WTC11 (cell line): ENCODE measurements at places on chromosomes 11 and 22.

DNA sequence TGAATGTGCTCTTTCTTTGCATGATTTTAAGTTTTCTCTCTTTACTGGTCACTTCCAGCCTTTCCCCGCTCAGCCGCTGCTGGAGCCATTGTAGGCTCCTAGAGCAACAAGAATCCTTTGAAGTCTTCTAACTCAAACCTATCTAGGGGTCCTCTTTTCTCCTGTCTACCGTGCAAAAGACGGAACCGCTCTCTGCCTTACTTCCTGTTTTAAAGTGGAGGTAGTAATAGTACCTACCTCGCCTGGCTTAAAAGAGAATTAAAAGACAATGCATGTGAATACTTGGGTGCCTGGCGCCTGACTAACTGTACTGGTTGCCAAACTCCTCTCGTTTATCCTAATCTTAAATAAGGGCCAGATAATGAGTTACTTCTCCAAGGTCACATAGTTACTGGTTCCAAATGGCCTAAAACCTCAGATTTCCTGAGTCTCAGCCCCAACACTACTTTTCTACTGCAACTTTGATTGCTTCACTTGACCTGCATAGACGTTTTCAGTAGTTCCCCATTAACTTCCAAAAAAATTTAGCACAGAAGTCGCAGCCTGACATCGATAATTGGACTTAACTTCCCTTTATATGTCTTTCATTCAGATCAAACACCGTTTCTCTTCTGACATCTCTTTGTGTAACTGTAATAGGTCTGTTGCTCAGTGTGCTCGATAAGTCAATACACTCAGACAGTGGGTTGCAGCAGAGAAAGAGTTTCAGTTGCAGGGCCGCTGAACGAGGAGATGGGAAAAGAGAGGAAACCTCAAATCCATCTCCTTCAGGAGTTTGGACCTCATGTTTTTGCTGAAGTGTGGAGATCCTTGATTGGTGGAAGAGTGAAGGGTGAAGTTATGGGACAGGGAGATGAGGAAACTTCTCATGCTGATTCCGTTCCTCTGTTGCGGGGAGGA lies 891 bp downstream of the SAMM50 start:
- no peak for DNase-seq

GRCh38 chr11:78684377-78684776 lies 109.7 kb upstream of the NARS2 start:
- no peak for DNase-seq

GRCh38 chr11:69369210-69369825 lies 75.4 kb downstream of the MYEOV start:
- no peak for DNase-seq

DNA sequence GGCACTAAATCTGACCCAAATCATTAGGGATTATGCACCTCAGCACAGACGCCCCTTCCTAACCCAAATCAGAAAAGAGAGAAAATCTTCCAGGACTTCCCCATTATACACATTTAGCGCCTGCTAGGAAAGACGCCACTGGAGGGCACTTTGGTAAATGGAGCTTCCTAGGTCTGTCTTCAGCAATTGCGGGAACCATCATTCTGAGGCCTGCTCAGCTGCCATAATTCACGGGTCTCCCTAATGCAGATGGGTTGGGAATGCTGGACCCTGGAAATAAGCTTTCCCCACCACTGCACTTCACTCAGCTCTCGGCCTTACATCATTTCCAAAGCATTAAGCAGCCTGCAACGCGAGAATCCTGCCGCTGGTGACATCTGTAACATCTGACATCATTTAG lies 86.2 kb upstream of the OPCML start:
- DNase-seq = no peak

GRCh38 chr22:47434336-47435203 lies 672.1 kb downstream of the TBC1D22A start:
- no peak for DNase-seq

GRCh38 chr11:118223992-118224391 lies 819 bp downstream of the JAML start:
- DNase-seq = no peak

GRCh38 chr11:71238941-71239340 lies 13.4 kb downstream of the SHANK2 start:
- DNase-seq = no peak
